Neural progenitor cell (in vitro differentiated cells): ENCODE measurements at places on chromosomes 7 and 10.

- peak; percentile 42 for DNase-seq
These were observed 365.9 kb downstream of the REEP3 start for GRCh38 chr10:63887023-63887589.

DNA sequence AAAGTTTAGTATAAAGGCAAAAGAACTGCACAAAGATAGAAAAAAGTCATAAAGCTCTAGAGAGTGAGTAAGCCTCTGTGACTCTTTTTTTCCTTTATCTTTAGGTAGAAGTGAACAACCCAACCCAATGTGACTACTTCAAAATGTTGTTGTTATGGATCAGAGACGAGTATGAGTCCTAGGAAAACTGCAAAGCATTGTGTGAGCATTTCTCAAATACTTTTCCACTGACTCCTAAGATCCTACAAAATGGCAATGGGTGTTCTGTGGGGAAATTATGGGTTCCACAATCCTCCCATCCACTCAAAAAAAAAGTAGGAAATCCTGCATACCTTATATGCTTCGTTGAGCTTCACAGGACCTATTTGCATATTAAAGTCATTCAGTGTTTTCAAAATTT, 177.1 kb downstream of the DGKI start:
- no peak for DNase-seq

DNA sequence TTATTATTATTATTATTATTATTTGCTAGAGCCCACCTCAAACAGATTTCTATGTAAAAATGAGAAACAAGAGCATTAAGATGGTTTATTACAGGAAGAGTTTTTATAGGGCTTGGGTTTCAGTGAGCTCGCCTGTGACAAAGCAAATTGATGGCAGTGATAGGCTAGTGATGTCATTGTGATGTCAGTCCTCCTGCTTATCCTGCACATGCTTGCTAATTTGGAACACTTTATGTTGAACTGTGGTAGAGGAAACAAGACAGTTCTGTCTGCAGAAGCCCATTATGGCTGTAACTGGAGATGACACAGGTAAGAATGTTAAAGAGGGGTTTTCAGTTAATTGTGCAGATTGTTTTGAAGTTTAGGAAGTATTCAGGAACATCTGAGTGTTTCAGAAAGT, 68.3 kb downstream of the CREM start:
- DNase-seq, result no peak

- no peak for DNase-seq
These were observed 643.8 kb upstream of the MGMT start for GRCh38 chr10:128823201-128823600.

GRCh38 chr7:142855756-142856564, 1.1 kb downstream of the EPHB6 start:
- DNase-seq, result no peak

DNA sequence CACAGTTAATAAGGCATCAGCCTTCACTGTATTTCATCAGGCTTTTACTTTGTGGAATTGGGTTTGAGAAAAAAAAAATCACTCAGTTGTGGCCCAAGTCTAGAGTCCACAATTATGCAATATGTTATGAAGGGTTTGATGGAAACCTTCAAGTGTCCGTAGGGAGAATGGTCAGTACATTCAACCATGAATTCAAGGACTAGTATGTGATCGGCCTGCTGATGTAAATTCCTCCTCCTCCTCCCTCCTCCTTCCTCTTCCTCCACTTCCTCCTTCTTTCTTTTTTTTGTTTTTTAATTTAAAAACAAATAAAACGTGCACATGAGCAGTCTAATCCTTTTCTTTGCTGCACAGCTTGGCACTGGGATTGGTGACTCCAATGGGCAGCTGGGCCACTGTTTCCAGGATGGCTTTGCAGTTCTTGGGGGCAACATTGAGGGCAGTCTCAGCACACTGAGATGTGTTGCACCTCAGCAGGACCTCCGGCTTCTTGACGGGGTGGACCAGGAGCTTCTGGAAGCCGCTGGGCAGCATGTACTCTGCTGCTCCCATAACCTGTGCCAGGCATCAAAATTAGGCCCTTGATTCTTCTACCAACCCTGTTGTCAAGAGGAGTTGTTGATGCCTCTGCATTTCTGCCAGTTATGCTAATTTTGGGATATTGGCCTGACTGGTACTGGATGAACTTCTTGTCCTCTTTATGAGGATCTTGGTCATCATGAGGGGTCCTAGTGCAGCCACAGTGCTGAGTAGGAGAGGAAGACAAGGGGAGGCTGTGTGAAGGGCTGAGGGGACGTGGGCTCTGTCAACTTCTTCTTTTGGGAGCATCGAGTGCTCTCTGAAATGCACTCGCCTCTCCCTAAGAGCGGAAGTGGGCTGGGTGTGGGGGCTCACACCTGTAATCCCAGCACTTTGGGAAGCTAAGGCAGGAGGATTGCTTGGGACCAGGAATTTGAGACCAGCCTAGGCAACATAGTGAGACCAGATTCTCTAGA, 9.3 kb upstream of the IL2RA start:
- DNase-seq, result no peak

DNA sequence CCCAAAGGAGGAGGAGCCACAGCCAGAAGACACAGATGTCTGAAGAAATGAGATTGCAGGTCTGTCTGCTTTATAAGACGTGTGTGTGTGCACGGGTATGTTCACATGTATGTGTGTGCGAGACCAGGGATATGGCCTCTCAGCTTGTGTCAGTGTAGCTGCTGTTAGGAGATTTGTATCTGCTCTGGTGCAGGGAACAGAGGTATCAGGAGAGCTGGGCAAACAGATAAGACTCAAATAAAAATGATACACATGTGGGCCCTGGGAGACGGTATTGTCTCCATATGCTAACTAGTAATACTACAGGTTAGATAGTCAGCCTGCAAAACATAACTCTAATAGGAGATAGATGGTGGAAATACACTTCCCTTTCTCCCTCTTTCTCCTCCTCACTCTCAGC, 161.0 kb downstream of the PLXNA4 start:
- DNase-seq, result no peak

DNA sequence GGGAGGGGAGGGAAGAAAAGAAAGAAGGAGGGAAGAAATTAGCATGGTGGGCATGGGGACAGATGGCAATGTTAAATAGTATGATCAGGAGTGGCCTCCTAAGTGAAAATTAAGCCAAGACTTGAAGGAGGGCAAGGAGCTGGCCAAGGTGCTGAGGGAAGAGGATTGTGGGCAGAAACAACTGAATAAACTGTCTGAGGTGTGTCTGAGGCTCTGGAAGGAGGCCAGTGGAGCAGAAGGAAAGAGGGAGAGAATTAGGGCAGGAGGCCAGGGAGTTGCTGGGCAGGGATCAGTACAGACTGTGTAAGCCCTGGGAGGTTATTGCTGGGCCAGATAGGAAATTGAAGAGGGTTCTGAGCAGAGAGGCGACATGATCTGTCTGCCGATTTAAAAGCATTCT, 40.6 kb upstream of the VKORC1L1 start:
- peak; percentile 52 for DNase-seq

- DNase-seq, result peak; percentile 52
These were observed 873 bp downstream of the PRKAR2B start for GRCh38 chr7:107045195-107045960.

- DNase-seq, result no peak
These were observed 380.9 kb downstream of the GATA3 start for GRCh38 chr10:8435186-8436055.

DNA sequence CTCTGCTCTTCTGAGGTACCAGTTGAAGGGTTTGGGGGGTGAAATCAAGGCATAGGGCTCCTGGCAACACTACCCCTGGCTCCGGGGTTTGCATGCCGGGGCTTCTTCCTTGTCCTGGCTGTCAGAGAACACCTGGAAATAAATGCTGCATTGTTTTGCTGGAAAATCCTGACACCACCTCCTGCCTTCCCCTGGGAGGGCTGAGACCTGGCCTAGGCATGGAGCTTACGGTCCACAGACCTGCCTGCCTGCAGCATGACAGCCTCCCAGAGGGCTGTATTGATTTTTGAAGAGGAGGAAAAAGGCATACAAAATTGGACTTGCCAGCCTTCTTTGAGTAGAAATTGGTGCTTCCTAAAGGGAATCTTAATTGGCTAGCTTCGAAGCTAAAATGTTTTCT, 227.1 kb downstream of the MGMT start:
- DNase-seq, result no peak

DNA sequence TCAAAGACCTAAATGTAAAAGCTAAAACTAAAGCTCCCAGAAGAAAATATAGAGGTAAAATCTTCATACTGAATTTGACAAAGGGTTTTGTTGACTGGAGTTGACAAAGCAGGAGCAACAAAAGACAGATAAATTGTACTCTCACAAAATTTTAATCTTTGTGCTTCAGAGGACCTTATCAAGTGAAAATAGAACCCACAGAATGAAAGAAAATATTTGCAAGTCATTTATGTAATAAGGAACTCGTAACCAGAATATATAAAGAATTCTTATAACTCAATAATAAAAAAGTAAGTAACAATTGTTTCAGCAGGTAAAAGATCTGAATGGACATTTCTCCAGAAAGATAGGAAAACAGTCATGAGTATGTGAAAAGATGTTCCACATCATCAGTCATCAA, 62.0 kb upstream of the SRRM3 start:
- DNase-seq, result no peak

GRCh38 chr7:120738816-120739215, 119.1 kb downstream of the TSPAN12 start:
- no peak for DNase-seq

DNA sequence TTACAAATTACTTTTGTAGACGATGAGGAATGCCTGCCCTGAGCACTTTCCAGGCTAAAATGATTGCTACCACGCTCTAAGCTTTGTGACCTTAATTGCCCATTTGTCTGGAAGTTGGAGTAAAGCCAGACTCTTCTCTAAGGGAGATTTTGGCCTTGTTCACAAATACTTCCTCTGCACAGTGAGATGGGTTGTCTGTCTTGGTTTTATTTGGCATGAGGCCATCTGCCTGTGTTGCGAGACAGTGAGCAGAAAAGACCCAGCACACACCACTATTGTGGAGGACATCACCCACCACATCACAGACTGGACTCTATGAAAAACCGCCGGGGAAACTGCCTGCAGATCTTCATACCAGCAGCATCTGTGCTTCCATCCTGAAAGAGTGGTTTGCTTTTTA, 138.4 kb downstream of the BICC1 start:
- no peak for DNase-seq

DNA sequence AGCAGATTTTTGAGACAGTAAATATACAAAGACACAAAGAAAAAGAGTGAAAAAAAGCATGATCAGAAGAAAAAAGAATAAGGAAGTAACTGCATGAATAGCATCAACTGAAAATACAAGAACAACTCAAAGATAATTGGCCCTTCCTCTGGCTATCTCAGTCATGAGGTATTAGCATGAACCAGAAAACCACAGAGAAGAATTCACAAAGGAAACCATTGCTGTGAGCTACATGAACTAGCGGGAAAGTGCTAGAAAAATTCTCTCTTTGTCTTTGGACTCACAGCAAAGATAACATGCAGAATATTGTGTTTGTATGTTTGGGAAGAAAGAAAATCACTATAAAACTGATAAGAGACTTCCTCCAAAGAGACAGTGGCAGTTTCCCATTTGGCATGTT, 82.9 kb downstream of the SORCS1 start:
- DNase-seq, result no peak

GRCh38 chr10:807958-808353, 118.5 kb upstream of the DIP2C start:
- no peak for DNase-seq

DNA sequence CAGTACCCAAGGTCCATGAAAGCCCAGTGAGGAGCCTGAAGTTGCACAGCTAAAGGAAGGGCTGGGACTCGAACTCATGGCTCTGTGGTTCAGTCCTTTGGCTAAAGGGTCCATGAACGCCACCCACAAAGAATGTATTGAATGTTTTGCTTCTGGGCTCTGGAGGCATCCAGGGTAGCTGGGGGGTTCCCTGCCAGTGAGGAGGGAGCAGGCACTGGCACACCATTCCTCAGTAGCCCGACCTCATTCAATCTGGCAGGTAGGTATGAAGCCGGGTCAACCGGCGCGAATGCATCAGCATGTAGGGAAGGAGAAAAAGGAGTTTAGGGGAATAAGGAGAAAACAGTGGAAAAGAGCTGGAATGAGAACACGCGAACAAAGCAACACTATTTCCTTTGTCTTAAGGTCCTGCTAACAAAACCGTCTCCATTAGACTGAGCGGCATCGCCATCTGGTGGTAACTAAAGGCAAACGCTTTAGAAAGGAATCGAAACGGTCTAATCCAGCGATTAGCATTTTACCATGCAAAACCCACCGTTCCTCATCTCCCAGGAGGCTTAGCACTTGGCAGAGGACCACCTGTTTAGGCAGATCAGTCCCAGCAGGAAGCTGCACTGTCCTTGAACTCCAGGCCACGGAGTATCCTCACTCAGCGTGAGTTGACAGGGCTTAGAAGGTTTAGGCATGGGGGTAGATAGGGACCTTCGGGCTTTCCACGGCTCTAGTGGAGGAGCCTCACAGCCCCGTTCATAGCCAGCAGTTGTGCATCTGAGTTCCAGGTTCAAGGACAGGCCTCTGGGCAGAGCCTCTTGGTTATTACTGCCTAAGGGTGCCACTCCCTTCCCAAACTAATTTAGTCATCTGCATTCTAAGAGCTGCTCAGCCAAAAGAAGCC, 122.8 kb downstream of the UBE2H start:
- DNase-seq, result peak; percentile 92

GRCh38 chr7:135690566-135690965, 28.3 kb downstream of the STMP1 start:
- DNase-seq, result no peak

GRCh38 chr10:114545819-114546218, 112.3 kb downstream of the ABLIM1 start:
- DNase-seq, result no peak

DNA sequence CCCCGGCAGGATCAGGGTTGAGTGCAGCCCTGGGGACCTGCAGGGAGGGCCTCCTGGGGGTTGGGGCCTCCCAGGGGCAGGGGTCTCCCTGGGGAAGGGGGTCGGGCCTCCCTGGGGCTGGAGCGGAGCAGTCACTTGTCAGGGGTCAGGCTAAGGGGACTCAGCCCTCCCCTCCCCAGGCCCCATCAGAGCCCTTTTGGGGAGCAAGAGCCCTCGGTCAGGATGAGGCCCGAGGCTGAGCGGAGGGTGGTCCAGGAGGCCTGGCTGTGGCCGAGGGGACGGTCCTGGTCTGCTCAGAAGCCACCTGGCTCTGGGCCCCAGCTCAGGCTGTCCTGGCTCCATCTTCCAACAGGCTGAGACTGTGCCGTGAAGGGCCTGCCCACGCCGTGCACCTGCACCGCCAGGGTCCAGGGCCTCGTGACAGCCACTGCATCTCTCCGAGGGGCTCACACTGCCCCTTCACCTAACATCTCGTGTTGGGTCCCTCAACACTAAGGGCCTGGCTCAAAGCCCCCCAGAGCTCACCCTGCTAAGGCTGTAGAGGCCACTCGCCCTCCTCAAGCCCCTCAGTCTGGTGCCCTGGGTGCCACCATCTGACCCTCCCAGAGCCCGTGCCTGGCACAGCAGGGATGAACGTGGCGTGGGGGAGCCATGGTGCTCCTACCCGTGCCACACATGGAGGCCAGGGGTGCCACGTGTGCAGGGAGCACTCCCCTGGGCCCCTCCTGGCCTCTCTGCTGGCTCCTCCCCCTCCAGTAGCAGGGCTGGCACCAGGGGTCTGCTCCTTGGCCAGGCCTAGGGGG, 12.9 kb downstream of the BHLHA15 start:
- no peak for DNase-seq

DNA sequence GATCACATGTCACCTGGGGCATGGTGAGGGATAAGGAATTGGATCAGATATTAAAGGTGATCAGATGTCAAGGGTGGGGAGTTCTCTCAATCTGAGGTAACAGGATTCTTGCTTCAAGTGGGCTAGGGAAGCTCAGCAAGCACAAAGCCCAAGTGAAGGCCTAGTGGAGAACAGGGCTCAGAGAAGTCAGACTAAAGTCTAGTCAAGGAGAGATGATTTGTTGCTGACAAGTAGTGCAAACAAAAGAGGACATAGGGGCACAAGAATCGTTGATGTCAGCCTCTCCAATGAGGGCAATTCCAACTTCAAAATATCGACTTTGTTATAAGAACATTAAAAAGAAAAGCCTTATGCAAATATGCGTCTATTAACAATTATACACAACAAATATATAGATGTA, 852.8 kb upstream of the CELF2 start:
- DNase-seq, result no peak
